ENCODE measurements at places on chromosomes 7 and 10.

- no peak for DNase-seq
Observed at GRCh38 chr10:69335063-69335587, 56.8 kb downstream of the HK1 start.

DNA sequence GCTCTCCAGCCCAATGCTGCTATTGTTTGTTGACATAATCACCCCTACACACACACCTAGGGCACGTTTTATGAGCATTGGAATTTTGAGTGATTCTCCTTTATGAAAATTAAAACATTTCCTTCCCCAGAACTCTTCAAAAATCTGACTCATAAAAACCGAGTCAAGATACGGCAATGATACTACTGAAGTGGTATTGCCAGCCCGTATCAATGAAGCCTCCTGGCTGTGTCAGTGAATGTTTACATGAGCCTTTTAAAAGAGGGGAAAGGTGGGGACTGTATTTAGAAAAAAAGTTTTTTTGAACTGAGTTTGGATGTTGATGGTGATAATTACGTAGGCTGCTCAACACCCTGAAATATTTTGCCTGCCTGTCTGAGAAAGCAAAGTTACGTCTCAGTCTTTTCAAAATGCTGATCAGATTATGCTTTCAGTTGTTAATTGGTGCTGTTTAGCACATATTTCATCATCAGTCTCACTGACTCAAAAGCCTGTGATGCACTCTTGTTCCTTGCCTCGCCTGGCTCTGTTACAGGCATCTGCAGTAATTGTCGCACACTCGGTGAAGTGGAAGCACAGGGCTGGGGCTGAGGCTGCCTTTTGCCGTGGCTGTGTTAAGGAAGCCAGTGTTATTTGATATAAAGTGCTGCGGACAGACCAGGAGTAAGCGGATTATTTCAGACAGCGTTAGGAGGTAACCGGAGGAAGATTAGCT lies 157.4 kb upstream of the TCF7L2 start:
- DNase-seq, result no peak

GRCh38 chr7:19107356-19108146 lies 9.9 kb downstream of the TWIST1 start:
- DNase-seq, result no peak

DNA sequence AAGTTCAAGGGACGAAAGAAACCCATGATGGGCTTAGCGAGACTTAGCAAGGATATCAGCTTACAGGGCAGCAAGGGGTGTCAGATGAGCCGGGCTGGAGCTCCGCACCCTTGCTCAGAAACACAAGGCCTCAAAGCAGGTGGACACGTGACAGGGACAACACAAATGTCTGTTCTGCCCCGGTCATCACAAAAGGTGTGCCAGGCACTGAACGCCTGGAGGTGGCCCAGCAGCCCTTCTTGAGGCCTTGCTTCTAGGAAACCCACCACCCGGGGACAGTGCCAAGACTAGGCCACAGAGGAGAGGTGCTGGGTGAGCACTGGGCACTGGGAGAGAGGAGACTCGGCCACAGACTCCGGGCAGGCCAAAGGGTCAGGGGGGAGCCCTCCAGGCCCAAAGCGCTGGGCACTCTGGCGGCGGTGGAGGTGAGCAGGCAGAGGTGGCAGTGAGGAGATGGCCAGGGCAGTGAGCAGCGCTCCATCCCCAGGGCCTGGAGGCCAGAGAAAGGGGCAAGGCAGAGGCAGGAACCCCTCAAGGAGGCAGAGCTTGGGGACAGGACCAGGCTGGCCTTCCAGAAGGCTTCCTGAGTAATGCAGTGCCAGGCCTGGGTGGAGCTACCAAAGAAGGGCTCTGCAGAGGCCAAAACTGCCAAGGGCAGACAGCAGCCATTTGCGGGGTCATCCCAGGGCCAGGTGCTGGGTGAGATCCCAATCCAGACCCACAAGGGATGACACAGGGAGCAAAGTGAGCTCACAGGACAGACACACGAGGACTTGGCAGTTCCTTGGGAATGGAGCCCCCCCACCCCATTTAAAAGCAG lies 22.7 kb downstream of the EBF3 start:
- no peak for DNase-seq

DNA sequence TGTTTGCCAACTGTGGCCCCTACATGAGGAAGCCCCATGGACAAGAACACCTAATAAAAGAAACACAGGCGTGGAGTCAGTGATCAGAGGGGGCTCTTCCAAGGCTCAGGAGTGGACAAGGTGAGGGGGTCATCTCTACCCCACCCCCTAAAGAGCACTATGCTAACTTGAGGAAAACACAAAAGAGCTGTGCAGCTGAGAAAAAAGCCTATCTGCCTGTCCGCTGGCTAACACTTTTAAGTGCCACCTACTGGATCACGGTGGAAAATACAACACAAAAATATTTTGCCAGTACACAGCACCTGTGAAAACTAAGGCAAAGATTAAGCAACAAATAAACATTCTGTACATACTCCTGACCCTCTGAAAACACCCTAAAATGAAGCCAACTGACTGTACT lies 53.1 kb upstream of the COBL start:
- DNase-seq, result peak; percentile 36

DNA sequence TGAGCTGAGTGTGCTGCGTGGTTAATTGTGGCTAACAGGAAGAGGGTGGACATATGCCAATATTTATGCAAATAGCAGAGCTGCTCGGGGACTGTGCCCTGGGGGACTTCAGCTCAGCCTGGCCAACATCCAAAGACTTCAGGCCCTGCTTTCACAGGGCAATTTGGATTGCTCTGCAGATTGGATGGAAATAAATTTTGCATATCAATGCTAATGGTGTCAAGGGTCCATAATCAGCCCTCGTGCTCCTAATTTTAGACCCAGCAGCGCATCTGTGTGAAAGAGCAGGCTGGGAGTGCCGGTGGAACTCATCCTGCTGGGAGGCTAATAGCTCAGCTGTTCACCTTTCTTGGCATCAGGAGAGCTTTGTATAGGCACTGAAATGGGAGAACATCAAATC lies 270.1 kb downstream of the TCERG1L start:
- no peak for DNase-seq

DNA sequence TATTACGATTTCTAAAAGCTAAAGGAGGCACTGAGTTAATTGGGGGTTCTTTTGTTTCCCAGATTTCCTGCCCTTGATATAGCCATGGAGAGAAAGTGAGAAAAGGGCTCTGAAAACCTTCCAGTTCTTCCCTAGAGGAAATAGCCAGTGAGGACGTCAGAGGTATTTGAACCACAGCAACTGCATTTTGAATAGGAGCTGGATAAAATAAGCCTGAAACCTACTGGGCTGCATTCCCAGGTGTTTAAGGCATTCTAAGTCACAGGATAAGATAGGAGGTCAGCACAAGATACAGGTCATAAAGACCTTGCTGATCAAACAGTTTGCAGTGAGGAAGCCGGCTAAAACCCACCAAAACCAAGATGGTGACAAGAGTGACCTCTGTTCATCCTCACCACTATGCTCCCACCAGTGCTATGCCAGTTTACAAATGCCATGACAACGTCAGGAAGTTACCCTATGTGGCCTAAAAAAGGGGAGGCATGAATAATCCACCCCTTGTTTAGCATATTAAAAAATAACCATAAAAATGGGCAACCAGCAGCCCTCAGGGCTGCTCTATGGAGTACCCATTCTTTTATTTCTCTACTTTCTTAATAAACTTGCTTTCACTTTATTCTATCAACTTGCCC lies 85.1 kb upstream of the FRMD4A start:
- peak; percentile 16 for DNase-seq

DNA sequence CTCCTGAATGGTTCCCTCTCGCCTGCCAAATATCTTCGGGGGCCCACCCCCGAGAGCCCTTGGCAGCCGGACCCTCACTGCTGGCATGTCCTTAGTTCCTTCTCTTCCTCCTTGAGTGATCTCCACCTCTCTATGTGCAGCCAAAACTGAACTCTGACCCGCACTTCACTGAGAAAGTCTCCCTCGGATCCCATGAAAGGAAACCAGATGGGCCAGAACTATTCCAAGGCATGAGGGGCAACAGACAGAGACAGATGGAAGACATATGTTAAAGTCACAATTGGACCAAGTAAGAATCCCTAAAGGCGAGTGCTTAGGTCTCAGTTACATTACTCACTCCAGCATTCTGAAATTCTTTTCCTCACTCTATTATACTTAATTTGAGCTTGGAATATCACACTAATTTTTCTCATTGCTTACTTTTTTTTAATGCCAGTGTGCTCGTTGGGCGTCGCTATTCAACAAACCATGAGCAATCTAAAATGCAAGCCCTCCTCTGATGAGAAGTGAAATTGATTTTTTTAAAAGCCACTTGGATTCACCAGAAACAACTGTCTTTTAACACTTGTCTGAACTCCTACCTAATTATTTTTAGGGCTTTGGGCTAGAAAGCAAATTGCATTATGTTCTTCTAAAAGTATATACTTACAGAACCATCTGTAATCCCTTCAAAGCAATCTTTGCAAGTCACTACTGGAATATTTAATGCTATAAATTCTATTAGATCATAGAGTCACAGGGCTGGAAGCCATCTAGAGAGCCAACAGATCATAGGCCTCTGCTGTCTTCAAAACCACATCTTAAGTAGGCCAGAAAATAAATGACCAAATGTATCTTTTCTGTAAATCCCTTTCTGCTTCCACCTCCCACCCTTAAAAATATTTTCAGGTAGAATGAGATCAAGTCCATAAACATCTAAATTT lies 43.3 kb upstream of the EZH2 start:
- no peak for DNase-seq

- DNase-seq, result no peak
Observed at GRCh38 chr7:17651341-17651740, 289.0 kb downstream of the SNX13 start.

- DNase-seq, result no peak
Observed at GRCh38 chr7:158143196-158144120, 444.2 kb downstream of the PTPRN2 start.

- no peak for DNase-seq
Observed at GRCh38 chr10:110684800-110685446, 40.8 kb downstream of the RBM20 start.

- no peak for DNase-seq
Observed at GRCh38 chr7:4769761-4770160, 5.7 kb upstream of the AP5Z1 start.

DNA sequence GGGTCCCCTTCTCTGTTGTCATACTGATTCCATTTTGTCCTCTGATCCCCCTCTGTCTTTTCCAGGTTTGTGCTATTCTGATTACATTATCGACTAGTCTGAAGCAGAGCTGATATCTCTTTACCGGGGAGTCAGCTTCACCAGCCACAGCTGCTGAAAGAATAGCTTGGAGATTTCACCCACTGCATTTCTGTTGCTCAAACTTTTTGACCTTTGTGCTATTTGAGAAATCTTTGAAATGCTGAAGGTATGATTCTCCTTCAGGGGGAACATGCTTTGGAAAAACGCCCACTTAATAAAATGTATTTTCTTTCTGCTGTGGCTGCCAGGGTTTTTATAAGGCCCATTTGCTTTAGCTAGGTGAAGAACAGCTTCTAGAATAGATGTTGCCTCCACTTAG lies 197.8 kb upstream of the TCF7L2 start:
- DNase-seq, result no peak

GRCh38 chr10:119348516-119349240 lies 141.3 kb downstream of the GRK5 start:
- DNase-seq, result no peak

DNA sequence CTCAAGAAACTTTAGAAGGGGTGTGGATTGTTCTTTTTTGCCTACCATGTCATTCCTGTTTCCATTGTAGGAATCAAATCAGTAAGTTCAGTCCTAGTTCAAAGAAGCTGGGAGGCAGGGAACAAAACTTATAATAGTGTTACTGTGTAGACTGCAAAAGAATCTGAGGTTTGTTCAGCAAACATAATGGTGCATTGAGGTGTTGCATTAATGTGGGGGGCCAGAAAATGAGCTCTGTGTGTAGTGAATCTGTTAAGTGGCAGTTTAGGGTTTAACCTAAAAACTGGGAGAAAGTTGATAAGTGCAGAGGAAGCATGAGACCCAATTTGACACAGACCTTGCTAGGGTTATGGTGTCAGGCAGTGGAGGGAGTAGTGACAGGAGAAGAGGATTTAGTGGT lies 197.7 kb downstream of the SUGCT start:
- DNase-seq, result no peak

DNA sequence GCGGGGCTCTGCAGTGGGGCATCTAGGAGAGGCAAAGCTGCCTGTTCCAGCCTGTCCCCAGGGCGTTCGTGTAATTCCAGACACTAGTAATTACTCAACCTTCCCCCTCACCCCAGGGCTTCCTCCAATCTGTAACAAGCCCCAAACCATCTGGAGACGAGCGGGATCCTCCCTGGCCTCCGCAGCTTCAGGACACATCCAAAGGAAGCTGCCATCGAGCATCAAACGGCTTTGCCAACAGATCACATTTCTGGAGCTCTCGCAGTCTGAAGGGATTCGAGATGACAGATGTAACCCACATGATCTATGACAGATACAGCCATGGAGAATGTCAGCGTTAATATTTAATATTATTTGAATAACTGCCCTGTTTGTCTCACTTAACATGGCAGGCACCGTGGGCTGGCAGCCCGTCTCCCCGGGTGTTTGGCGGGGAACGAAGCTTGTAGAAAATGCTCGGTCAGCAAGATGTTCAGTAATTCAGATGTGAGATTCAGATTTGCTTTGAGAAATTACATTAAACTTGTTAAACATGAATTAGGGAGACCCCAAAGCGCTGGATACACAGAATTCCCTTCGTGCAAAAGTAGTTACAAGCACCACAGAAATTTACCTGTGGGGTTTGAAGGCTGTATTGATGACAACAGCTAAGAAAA lies 108.5 kb upstream of the C7orf33 start:
- no peak for DNase-seq

- DNase-seq, result peak; percentile 36
Observed at GRCh38 chr7:22663357-22663718, 63.7 kb upstream of the IL6 start.

GRCh38 chr7:156559001-156559400 lies 81.6 kb upstream of the RNF32 start:
- DNase-seq, result peak; percentile 82

Measured in kidney tubule cell (primary cell).